ENCODE measurements at places on chromosomes 6 and 20. TPM values are rescaled to one million over a fixed set of nuclear protein-coding genes. Genes with fewer than 3 reads are reported as not detected.
A peak's percentile ranks its signal among the peaks of the same experiment; 100 is the strongest.

GRCh38 chr6:49906526-49906925 is 40.2 kb upstream of the CRISP1 start:
- no peaks in the 10 kb centered on the region for H3K36me3 ChIP-seq
- no peaks in the 10 kb centered on the region for H3K4me1 ChIP-seq
- DNase-seq: no peak

The OR2B6 gene
- polyA plus RNA-seq: 0.42 TPM

- H3K27ac ChIP-seq: peak overlapping the region; percentile 82
- H3K36me3 ChIP-seq: no peaks in the 10 kb centered on the region
- peak overlapping the region; percentile 53 for H3K4me3 ChIP-seq
Observed at GRCh38 chr20:63497946-63498935, 642 bp downstream of the EEF1A2 start.

DNA sequence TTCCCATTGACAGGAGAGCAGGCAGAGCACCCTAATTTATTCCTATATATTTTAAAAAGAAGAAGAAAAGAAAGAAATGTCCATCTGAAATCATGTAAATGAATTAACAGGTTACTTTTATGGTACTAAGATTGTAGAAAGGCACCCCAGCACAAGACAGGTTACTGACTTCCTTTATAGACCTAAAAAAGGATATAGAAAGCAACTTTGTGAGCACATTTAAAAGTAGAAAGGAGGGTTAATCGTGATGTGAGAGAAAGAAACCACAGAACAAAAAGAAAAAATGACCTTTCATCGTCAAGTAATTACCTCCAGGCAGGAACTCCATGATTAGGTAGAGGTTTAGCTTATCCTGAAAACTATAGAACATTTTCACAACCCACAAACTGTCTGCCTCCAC is 29.9 kb downstream of the STK38 start:
- H3K27me3 ChIP-seq: no peaks in the 10 kb centered on the region
- no peak for DNase-seq
- no peaks in the 10 kb centered on the region for H3K4me1 ChIP-seq

DNA sequence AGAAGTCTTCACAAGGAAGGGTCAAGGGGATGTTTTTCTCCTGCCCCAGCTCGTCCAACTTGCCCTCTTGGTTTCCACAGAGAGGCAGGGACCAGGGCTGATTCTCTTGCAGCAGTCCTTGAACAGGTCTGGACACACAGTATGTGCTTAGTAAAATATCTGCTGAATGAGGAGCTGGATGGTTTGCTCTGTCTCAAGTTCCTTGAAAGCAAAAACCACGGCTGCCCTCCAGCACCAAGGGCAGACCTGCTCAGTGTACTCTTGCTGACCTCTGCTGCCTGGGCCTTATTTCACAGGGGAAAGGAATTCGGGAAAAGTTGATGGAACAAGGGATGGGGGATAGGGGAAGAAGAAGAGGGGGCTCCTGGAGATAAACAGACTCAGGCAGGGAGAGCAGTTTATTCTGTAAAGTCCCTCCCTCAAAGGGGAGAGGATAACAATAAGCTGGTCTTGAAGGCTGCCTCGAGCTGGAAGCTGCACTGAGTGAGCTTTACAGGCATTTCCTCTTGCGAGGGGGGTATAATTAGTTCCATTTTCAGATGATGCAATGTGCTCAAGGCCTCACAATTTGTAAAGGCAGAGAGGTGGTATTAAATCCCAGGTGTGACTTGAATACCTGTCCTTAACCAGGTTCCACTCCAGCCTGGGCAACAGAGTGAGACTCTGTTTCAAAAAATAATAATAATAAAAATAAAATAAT is 10.3 kb downstream of the KCNK5 start:
- H3K27me3 ChIP-seq: no peaks in the 10 kb centered on the region
- DNase-seq: no peak
- H3K36me3 ChIP-seq: no peaks in the 10 kb centered on the region
- H3K4me1 ChIP-seq: no peaks in the 10 kb centered on the region

The ARFGEF3 gene
- not detected for polyA plus RNA-seq

- H3K4me3 ChIP-seq: no peak overlapping the region
- no peak overlapping the region for H3K27ac ChIP-seq
- H3K4me1 ChIP-seq: peaks cover 6% of the 10 kb centered on the region
- H3K27me3 ChIP-seq: no peaks in the 10 kb centered on the region
- DNase-seq: no peak
Observed at GRCh38 chr20:57315976-57316480, 13.6 kb upstream of the SPO11 start.

GRCh38 chr20:58312836-58313235 is 3.3 kb downstream of the RAB22A start:
- H3K36me3 ChIP-seq: peaks cover 51% of the 10 kb centered on the region
- DNase-seq: no peak
- H3K4me1 ChIP-seq: peaks cover 7% of the 10 kb centered on the region
- H3K27me3 ChIP-seq: no peaks in the 10 kb centered on the region
- no peak overlapping the region for H3K4me3 ChIP-seq
- H3K27ac ChIP-seq: no peak overlapping the region

The PNPLA1 gene
- polyA plus RNA-seq: not detected

DNA sequence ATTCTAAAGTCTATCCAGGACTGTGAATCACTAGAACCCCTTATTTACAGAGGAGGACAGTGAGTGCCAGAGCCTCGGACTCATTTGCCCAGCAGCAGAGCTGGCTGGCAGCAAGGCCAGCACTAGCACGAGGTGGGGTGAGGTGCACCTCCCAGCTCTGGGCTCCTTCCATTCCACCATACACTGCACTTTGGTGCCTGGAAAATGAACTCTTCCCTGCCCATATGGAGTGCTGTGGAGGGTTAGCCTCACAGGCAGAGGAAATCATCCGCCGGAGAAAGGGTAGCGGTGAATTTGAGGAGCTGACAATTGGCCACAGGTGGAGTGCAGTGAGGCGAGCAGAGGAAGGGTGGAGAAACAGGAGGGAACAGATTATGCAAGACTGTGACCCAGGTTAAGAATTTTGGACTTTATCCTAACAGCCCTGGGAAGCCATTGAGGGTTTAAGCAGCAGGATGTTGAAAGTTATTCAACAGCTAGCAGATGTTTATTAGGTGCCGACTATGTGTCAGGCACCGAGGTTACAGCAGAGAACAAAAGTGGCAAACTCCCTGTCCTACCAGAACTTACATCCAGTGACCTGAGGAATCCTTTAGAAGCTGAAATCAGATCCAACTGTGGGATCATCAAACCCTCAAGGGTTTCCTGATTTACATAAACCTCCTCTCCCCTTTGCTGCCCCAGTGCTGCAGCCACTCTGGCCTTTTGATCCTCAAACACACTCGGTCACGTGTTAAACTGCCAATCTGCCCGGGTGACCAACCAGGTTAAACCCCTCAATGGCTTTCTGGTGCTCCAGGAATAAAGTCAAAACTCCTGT is 6.2 kb downstream of the TRIM26 start:
- H3K27ac ChIP-seq: no peak overlapping the region
- no peak overlapping the region for H3K4me3 ChIP-seq
- no peak for DNase-seq
- no peaks in the 10 kb centered on the region for H3K27me3 ChIP-seq
- no peaks in the 10 kb centered on the region for H3K36me3 ChIP-seq

GRCh38 chr6:33123732-33124524 is 48.1 kb downstream of the HLA-DPB1 start:
- H3K27me3 ChIP-seq: peaks cover 25% of the 10 kb centered on the region
- H3K27ac ChIP-seq: no peak overlapping the region
- no peaks in the 10 kb centered on the region for H3K36me3 ChIP-seq
- H3K4me3 ChIP-seq: no peak overlapping the region
- no peaks in the 10 kb centered on the region for H3K4me1 ChIP-seq

- no peaks in the 10 kb centered on the region for H3K27me3 ChIP-seq
- H3K4me3 ChIP-seq: no peak overlapping the region
- H3K27ac ChIP-seq: no peak overlapping the region
- no peaks in the 10 kb centered on the region for H3K36me3 ChIP-seq
- no peaks in the 10 kb centered on the region for H3K4me1 ChIP-seq
- no peak for DNase-seq
Observed at GRCh38 chr6:70351461-70351860, 48.6 kb upstream of the COL9A1 start.

The CAGE1 gene
- polyA plus RNA-seq: not detected

GRCh38 chr6:111642463-111643158 is 36.9 kb upstream of the TRAF3IP2 start:
- H3K4me1 ChIP-seq: peaks cover 5% of the 10 kb centered on the region
- peak; percentile 66 for DNase-seq
- H3K27ac ChIP-seq: no peak overlapping the region

DNA sequence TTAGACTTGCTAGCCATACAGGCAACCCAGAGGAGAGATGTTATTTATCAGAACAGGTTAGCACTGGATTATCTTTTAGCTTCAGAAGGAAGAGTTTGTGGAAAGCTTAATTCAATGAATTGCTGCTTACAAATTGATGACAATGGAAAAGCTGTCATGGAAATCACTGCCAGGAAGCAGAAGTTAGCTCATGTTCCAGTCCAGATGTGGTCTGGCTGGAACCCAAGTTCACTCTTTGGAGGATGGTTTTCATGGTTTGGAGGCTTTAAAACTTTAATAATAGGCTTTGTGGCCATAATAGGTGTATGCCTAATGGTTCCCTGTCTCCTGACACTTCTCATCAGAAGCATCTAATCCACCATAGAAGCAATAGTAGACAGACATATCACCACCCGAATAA is 699.0 kb downstream of the PHF3 start:
- H3K4me1 ChIP-seq: no peaks in the 10 kb centered on the region
- no peak for DNase-seq
- no peak overlapping the region for H3K4me3 ChIP-seq
- no peak overlapping the region for H3K27ac ChIP-seq
- H3K36me3 ChIP-seq: no peaks in the 10 kb centered on the region

GRCh38 chr20:10398834-10399369 is 35.1 kb downstream of the MKKS start:
- H3K4me1 ChIP-seq: no peaks in the 10 kb centered on the region
- no peaks in the 10 kb centered on the region for H3K27me3 ChIP-seq
- peaks cover 2% of the 10 kb centered on the region for H3K36me3 ChIP-seq
- H3K4me3 ChIP-seq: no peak overlapping the region
